Stimulated activated CD8-positive, alpha-beta memory T cell treated with anti-CD3 and anti-CD28 coated beads, Interleukin-7, amount 100 ng/mL, for 4 hours (primary cell): ENCODE measurements at places on chromosomes 1 and 21.

- no peak for DNase-seq
Measured at GRCh38 chr1:164630626-164631396, 71.8 kb downstream of the PBX1 start.

- DNase-seq, result no peak
Measured at GRCh38 chr1:186482661-186483255, 21.8 kb upstream of the PDC start.

DNA sequence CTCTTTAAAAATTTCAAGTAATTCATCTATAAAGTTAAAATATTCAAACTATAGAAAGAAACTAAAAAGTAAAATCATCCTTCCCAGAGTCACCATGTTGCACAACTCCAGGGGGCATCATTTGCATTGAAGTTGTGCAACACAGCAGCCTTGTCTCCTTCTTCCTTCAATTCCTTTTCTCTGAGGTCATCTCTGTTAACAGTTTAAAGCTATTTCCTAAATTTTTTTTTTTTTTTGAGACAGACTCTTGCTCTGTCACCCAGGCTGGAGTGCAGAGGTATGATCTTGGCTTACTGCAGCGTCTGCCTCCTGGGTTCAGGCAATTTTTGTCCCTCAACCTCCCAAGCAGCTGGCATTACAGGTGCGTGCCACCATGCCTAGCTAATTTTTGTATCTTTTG lies 7.1 kb downstream of the RHBG start:
- no peak for DNase-seq

DNA sequence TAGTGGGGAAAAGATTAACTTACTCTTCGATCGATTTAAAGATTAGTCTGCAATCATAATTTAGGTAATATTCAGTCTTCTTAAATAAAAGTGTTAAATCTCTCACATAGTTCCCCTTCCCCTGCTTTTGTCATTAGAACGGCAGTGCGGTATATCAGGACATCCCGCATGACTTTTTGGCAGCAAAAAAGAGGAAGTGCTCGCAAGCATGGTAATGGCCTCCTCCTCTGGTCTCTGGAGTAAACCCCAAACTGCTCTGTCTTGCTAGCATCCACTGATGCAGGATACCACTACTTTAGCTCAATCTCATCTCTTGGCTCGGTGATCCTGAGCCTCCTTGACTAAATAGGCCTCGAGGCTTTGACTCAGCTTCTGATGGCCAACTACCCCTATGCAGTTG lies 78.7 kb upstream of the VAV3 start:
- DNase-seq, result no peak

DNA sequence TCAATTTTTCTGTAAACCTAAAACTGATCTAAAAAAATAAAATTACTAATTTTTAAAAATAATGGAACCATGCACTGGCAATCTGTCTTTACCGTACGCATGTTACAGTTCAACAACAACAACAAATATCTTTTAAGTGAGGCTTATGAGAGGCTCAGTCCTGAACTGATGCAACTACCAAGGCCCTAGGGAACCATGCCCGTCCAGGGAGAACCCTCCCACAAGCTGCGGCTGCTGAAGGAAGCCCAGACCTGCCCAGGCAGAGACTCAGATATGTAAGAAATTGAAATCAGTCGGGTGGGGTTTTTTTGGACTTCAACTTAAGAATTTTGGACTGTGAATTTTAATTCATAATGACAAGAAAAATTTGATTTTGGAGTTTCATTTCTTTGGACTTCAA lies 91.1 kb downstream of the NPHP4 start:
- DNase-seq, result no peak

DNA sequence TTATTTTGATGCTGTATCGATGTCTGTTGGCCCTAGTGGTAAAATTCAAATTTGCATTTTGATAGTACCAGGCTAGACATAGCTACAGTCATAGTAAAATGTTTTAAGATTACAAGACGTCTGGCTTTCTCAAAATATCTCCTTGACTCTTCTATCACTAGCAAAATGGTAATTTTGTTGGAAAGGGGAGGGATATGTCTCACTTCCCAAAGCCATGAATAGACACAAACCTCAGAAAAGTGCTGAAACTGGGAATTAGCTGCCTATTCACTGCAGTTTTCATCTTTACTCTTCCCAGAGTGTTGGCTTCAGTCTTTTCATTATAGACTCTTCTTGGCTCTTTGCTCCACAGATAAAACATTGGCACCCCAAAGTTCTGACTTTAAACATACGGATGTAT lies 1009.9 kb downstream of the ADGRL2 start:
- no peak for DNase-seq

- DNase-seq, result no peak
Measured at GRCh38 chr1:162218546-162218945, 149.1 kb downstream of the NOS1AP start.

GRCh38 chr1:145714524-145715111 lies 4.7 kb upstream of the CD160 start:
- DNase-seq, result no peak

GRCh38 chr1:23283667-23284602 lies 60.1 kb downstream of the HNRNPR start:
- DNase-seq, result no peak

DNA sequence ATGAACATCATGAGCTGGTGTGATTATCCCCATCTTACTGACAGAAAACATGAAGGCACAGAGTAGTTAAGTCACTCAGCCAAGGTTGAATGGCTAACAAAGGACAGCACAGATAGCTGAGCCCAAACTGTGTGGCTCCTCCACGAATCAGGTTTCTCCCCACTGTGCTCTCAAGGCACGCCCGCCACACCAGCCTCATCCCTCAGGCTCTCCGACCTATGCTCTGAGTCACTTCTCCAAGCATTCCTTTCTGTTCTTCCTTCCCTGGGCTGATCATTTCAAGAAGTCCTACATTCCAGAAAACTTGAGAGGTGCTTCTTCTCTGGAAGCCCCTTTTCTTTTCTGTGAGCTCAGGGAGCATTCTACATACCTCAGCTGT lies 25.3 kb upstream of the SDC3 start:
- DNase-seq, result no peak

DNA sequence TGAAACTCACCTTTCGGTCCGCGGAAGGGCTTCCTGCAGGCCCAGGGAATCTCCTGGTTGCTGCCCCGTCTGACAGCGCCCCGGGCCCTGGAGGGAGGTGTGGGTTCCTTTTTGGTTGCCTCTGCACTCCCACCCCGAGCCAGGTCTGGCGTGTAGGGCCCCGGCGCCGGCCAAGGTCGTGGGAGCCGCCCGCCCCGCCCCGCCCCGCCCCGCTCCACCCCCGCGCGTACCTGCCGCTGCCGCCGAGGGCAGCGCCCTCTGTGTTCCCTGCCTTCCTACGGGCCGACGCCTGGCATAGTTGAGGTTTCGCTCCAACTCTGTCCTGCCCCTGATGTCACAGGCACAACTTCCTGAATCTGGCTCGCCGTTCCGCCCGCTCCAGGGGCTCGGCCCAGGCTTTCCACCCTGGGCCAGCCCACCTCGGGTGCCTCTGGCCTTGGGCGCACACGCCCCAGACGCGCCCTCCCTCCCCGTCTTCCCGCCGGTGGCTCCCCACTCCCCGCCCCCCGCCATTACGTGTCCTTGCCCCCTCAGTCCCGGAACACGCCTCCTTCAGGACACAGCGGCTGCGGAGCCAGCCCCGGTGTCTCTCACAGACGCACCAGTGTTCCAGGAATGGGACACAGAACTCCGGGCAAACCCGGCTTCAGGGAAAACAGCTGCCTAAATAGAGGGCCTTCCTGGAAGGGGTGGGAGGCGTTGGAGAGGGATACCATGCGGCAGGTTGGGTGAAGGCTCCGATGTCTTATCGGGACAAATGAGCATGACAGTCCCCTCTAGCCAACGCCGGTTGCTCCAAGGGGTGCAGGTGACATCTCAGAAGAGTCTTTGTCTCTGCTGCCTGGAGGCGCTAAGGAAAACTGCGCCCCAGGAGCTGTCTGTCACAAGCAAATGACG lies at the start of gene KIAA0040:
KIAA0040 (minus strand) TSS at position 147 of the 897 bp plus-strand sequence. CDS start 31,763 bp downstream, outside the sequence.
- peak; percentile 21 for DNase-seq

- DNase-seq, result peak; percentile 68
Measured at GRCh38 chr1:25675729-25676476, 59.3 kb downstream of the MAN1C1 start.

GRCh38 chr1:104746994-104747393 lies 997.3 kb downstream of the AMY1C start:
- DNase-seq, result no peak

GRCh38 chr1:193311226-193311948 lies 125.0 kb upstream of the B3GALT2 start:
- no peak for DNase-seq

DNA sequence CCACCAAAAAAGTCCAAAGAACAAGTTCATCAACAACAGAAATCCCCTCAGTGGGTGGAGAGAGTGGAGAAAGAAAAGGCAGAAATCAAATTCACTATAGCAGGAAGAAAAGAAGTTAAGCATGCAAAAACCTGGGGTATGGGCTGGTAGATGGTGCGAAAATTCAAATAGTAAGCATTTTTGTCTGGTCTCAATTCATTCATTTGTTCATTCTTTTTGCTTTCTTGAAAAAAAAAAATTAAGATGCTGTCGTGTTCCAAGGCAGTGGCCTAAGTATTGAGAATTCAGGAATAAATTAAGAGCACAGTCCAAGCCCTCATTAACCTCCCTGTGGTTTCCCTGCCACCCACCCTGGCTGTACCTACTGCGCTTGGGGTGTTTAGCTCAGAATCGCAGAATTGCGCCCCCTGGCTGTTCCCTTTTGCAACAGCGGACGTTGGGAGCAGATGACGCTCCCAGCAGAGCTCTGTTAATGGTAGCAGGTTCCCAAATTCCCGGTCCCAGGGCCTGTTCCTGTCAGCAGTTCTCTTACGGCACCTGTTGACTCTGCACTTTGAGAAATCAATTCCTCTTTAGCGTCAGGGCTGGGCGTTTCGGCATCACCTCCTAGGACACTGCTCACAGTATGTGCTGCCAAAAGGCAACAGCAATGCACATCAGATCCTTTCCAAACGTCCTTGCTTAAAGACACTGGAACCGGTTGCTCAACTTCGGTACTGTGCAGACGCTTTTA lies 34.0 kb upstream of the SSX2IP start:
- DNase-seq, result peak; percentile 30

GRCh38 chr1:86062453-86062852 lies 94.1 kb downstream of the COL24A1 start:
- DNase-seq, result no peak

DNA sequence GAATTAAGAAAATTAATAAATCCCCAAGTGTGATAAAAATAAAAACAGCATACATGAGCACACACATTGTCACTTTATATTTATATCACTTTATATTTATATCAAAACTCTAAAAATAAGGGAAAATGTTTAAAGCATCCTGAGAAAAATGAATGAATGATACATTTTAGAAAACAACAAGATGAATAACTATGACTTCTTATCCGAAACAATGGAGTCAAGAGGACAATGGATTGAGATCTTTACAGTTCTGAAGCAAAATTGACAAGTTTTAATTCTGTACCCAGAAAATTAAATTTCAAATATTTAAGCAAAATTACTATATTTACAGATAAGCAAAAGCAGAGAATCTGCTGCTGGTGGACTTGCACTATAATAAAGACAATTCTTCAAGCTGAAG lies 512.6 kb downstream of the MRPL39 start:
- no peak for DNase-seq

- no peak for DNase-seq
Measured at GRCh38 chr1:116097626-116098025, 13.6 kb upstream of the MAB21L3 start.

- DNase-seq, result no peak
Measured at GRCh38 chr1:2594001-2594640, 7.5 kb downstream of the PRXL2B start.

GRCh38 chr1:198174297-198174696 lies 17.5 kb downstream of the NEK7 start:
- DNase-seq, result no peak

- no peak for DNase-seq
Measured at GRCh38 chr21:34072145-34073031, 990 bp upstream of the MRPS6 start.

DNA sequence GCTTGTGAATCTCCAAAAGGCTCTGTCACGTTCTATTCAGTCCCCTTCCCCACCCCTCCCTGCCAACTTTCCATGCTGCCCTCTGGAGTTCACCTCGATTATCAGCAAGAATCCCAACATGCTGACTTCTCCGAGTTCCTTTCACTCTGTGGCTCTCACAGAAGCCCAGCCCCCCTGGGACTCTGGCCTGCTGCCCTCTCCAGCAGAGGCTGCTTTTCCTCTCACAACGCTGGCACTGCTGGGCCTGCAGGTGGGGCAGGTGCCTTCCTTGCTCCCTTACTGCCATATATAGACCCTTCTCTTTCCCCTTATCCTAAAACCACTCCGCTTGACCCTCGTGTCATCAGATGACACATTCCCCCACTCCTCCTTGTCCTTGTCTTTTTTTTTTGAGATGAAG lies 10.2 kb upstream of the RNF186 start:
- no peak for DNase-seq

GRCh38 chr1:47651311-47652089 lies 213.7 kb downstream of the FOXD2 start:
- no peak for DNase-seq

DNA sequence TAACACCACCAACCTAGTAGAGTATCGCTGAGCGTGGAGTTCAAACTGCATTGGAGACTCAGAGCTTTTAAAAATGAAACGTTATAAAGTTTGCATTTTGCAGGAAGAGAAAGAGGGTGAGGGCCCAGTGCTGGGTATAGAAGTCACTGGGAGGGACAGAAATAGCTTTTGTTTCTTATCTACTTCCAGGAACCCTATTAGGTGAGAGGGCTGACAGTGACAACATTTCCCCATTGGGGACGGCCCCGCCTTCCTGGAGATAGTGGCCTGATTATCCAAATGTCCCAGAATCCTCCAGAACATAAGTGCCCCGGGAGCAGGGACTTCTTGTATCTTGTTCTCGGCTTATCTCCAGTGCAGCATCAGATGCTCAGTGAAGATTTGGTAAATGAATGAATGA lies 574.9 kb downstream of the PTPRU start:
- no peak for DNase-seq

DNA sequence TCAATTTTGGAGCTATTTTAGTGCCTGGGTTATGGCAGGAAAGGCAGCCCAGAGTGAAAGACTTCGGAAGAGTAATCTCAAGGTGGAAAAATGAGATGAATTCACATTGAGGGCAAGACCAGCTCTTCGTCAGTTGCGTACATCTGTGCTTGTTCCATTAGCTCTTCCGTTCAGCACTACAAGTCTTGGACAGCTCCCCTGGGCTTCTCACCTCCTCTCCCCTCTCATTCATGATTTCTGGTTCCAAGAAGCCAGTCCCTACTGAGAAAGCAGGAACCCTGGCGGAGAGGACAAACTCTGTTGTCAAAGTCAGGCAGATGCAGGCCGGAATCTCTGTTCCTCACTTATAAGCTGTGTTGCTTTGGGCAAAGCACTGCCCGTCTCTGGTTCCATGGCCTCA lies 76.5 kb downstream of the ACTL8 start:
- DNase-seq, result no peak

DNA sequence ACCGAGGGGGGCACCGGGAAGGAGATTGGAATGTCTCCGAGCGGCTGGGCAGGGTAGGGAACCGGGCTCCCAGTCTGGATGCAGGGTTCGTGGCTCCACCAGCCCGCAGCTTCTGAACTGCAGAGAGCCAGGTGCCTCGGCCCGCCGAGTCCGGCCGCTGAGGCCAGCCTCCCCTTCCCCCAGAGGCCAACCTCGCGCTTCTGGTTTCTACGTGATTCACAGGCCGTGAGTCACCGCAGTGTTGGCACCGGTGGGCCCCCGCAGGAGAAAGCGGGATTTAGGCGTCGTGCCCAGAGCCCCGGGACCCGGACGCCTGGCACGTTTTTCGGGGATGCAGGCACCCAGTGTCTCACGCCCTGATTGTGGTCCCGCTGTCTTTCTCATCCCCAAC lies 458 bp downstream of the CRABP2 start:
- peak; percentile 36 for DNase-seq

GRCh38 chr21:41327753-41328152 lies 11.2 kb downstream of the FAM3B start:
- DNase-seq, result no peak

- DNase-seq, result no peak
Measured at GRCh38 chr1:28035420-28035819, 53.0 kb downstream of the EYA3 start.
